ENCODE measurements at places on chromosomes 12 and 14.

- DNase-seq: no peak
Measured at GRCh38 chr14:61326847-61327246, 5.5 kb downstream of the PRKCH start.

DNA sequence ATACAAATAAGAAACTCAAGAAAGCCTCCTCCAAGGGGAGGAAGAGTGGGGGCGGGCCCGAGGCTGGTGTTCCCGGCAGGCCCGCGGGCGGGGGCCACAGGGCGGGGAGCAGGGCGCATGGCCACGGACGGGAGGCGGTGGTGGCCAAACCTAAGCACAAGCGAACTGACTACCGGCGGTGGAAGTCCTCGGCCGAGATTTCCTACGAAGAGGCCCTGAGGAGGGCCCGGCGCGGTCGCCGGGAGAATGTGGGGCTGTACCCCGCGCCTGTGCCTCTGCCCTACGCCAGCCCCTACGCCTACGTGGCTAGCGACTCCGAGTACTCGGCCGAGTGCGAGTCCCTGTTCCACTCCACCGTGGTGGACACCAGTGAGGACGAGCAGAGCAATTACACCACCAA lies 8.7 kb downstream of the DACT1 start:
- DNase-seq: no peak

DNA sequence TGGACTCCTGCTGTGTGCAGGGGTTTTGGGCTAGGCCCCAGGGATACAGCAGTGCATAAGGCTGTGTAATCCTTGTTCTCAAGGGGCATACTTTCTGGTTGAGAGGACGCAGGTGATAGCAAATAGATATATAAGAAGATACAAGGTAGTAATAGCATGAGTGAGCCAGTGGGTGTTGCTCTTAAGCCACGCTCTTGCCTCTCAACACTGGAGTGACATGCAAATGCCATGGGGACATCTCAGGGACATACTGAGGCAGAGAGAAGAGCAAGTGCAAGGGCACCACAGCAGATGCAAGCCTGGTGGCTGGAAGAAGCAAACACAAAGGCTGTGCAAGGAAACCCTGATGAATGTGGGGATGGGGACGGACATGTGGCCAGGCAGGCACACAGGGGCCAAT lies 223.3 kb downstream of the CHST11 start:
- no peak for DNase-seq

DNA sequence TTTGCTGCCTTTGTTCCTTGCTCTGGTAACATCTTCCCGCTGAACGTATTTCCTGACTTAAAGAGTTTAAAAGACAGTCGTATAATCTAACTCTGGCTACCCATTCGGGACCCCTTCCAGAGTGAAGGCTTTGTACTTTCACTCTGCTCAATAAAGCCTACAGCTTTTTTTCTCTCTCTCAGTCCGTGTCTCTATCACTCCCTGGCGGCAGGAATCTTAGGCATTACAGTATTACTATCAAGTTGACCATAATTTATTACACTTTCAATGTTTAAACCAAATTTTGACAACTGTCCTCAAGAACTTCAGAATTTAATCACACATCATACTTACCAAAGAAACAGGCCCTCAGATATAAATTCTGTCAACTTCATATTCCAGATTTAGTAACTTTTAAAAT lies 967.9 kb downstream of the FSCB start:
- peak; percentile 26 for DNase-seq

- DNase-seq: no peak
Measured at GRCh38 chr14:77053046-77053841, 24.7 kb upstream of the IRF2BPL start.

- DNase-seq: no peak
Measured at GRCh38 chr12:124626971-124627411, 59.6 kb upstream of the NCOR2 start.

DNA sequence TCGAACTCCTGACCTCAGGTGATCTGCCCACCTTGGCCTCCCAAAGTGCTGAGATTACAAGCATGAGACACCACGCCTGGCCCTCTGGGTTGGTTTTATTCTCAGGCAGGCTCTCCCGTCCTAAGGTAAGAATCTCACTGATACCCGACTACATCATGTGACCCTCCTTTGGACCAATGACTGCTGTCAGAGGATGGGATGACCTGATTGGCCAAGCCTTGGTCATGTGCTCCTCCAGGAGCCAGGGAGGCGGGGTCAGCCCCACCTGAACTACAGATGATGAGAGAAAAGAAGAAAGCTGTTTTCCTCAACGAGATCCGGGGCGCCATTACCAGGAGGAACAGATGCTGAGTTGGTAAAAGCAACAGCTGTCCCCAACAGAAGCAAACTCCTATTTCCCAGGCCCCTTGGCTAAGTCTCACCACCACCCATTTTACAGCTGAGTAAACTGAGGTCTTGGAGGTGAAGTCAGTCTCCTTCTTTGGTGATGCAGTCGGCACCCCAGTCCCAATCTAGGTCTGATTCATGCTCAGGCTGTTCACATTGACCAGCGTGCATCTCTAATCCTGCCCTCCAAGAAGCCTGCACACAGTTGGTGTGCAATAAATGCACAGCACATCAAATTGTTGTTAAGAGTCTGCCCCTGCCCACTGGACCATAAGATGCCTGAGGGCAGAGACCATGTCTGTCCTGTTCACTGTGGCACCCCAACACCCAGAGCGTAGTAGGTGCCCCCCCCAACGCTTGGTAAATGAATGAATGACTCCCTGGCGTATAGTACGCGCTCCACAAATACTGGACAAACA lies 118.8 kb downstream of the SCARB1 start:
- DNase-seq: no peak

GRCh38 chr12:29930503-29930902 lies 146.8 kb upstream of the TMTC1 start:
- DNase-seq: no peak

DNA sequence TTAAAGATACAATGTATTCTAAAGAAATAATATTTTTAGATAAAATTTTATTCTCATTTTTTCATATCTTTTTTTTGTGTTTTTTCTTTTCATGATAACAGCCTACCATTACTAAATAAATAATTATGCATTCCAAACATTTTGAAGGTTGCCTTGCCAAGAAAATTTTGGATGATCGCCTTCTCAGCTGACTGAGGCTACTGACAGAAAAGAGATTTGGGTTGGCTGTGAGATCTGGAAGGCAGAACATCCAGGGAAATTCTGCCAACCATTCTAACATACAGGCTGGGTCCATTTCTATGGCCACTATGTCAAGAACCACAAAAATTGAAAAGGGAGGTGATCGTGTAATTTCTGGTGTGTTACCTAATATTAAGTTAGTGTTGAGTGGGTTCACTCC lies 48.1 kb downstream of the GALNT8 start:
- DNase-seq: no peak

DNA sequence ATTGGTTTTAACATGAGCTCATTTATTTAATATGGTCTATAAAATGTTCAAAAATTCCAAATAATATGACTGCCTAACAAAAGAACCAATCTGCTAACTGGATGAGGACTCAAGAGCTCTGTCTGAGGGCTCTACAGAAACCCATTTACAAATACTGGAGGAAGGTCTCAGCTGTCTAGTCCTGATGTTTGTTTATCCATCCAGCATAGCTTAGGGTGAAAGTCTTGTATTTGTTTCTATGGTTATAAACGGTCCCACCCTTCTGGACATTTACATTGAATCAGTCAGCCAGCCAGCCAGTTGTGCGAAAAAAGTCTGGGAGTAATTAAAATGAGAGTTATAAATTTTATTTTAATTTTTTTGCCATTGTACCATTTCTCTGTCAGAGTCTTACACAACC lies 220.7 kb downstream of the BMP4 start:
- no peak for DNase-seq

- no peak for DNase-seq
Measured at GRCh38 chr12:26226629-26227360, 31.4 kb downstream of the SSPN start.

DNA sequence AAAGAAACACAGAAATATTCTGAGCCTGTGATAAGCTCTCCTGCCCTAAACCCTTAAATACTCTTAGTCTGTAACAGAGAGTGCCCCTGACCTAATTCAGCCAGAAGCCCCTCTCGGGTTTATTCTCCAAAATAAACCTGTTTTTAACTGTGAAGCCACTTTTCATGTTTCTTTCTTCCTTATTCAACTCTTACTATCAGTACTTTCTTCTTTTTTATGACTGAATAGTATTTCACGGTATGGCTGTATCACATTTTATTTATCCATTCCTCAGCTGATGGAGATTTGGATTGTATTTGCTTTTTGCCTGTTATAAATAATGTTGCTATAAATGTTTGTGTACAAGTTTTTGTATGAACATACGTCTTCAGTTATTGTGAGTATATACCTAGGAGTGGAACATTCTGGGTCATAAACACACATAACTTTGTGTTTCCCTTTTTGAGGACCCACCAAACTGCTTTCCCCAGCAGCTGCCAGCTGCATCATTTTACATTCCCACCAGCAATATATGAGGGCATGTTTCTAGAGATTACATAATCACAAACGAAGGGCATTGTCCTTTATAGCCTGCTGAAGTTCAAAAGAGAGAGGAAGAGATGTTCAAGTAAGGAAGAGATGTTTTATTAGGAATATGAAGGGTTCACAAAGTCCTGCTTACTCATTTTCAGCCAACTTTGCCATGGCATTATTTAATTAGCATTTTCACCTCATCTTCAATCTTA lies 199.4 kb upstream of the NUDT4 start:
- DNase-seq: no peak

DNA sequence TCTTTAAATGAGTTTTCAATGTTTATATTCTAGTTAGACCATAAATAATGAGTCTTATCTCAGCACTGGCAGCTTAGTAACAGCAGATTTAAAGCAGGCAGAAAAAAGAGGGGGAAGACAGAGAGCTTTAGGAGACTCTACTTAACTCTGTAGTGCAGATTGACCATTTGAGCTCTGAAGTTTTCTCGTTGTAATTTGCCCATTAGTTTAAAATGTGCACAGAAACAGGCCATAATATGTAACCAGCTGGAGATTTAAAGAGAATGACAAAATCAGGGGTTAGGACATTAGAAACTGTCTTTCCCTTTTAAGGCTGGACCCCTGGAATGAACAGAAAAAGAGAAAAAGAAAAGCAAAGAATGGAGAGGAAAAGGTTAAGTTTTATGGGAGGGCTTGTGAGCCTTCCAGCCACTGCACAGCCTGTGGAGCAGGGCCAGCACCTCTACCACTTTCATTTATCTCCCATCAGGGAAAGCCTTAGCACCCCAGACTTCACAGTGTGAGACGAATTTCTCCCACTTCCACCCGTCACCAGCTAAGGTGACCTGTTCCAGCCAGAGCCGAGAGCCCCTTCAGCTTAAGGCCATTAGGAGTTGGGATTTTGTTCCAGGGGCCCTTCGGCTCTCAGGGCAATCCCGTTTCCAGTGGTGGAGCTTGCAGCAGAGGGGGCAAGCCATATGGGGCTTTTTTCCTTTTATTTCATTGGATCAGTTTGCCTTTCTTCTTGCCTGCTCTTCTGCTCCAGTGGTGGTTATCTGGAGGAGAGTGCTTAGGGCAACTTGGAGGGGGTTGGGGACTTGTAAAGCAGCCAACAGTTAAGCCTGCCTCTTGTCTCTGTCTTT lies 8.0 kb downstream of the IL22 start:
- no peak for DNase-seq

- DNase-seq: no peak
Measured at GRCh38 chr14:95701846-95702221, 12.1 kb downstream of the TCL1A start.

DNA sequence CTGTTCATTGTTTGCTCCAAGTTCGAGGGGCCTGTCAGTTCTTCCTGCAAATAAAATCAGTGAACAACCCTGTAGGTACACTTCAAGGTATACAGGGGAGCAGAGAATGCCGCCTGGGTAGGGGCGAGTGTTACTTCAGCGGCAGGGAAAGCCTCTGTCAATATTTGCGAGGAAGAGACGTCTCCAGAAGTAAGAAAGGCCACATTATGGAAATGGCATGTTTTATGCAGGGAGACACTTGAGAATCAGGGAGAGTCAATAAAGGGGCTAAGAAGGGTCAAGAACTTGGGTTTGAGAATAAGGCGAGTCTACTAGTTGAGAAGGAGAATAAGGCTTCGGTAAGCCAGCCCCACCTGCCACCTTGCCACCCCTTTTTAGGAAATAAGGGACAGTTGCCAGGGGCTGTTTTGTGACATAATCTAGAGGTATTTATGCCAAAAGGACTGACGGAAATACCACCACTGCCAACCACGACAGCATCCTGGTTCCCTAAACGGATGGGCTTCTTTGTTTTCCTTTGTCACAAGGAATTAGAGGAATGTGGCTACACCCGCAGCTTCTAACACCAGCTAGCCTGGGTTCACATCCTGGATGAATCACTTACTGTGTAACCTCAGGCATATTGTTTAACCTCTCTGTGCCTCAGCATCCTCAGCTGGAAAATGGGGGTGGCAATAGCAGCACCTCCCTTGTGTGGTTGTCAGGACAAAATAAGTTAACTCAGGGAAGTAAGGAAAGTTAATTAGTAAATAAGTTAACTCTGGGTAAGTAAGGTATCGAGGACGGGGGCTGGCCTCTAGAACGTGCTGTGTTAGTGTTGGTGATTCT lies 67.7 kb downstream of the EID3 start:
- DNase-seq: no peak

GRCh38 chr14:101451166-101451565 lies 110.1 kb upstream of the DIO3 start:
- DNase-seq: no peak

GRCh38 chr14:61290701-61291100 lies 9.6 kb upstream of the TMEM30B start:
- peak; percentile 64 for DNase-seq

GRCh38 chr12:25320123-25321006 lies 69.6 kb upstream of the KRAS start:
- DNase-seq: no peak

GRCh38 chr12:97131220-97131981 lies 224.3 kb downstream of the NEDD1 start:
- DNase-seq: no peak

GRCh38 chr12:81668475-81668874 lies 90.7 kb downstream of the PPFIA2 start:
- no peak for DNase-seq

DNA sequence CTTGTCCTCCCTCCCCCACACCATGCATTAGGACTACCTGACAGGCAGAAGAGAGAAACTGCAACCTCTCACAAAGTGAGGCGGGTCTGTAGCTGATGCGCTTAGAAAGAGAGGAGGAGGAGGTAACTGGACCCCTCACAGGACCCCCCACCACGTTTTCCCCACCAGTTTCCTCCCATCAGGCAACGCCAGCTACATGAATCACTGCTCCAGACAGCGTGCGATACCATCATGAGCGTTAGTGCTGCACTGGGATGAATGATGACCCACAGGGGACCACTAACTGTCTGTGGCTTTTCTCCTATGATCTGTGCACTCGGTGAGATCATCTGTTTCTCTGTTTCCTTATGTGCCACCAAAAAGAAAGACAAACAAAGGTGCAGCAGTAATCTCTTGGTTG lies 77.7 kb downstream of the KCNK10 start:
- no peak for DNase-seq

GRCh38 chr14:23579739-23580138 lies 1.1 kb upstream of the JPH4 start:
- no peak for DNase-seq

All from LNCaP clone FGC (cell line).